Urinary bladder (tissue), 4 donors: ENCODE measurements at places on chromosomes 5 and 9. TPM values are rescaled to one million over a fixed set of nuclear protein-coding genes. Genes with fewer than 3 reads are reported as not detected.

GRCh38 chr5:110371725-110372041 lies 354.8 kb downstream of the TMEM232 start:
- DNase-seq = no peak

DNA sequence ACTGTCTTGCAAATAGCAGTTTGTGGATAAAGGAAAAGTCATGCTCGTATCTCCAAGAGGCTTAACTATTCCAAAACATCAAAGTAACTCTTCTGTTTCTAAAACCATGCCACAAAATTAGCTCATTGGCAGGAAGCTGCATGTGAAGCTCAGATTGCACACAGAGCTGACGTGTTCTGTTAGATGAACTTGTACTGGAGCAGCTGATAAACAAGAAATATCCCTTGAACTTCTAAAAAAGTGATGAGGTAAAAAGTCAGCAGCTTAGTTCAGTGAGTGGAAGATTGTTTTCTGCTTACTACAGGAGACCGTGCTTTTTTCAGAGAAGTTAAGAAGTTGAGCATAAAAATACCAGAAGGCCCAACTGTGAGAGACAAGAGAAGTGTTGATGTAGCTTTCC lies 113.2 kb downstream of the SLC12A2 start:
- DNase-seq = no peak

DNA sequence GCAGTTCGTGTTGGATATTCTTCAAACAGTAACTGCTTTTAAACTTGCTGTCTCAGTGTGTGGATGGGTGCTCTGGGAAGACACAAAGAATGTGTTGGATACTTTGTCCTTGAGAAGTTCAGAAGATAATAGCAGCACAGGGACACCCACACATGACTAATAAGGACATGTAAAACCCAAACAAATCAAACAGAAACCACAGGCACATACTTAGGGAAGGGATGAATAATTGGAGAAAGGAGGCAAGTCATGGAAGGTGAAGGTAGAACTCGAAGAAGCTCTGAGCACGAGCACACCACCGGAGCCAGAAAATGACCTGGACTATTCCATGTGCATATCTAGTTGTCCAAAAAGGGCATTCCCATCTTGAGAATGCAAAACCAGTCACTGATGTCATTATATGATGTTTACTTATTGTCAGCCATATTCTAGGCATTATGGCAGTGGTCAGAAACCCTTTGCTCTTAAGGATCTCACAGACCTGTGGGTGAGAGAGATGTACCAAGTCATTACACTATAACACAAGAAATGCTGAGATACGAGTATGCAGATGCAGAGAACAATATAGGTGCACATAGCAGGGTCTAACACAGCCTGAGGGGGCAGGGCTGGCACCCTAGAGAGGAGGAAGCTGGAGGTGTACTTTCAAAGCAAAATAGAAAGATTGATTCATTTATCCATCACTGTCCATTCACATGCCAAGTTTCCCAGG lies 152.9 kb downstream of the PIK3R1 start:
- DNase-seq = no peak

GRCh38 chr9:27195191-27195590 lies 86.2 kb downstream of the TEK start:
- DNase-seq = no peak

Gene PCDHGB2
- 2.2 TPM for polyA plus RNA-seq

DNA sequence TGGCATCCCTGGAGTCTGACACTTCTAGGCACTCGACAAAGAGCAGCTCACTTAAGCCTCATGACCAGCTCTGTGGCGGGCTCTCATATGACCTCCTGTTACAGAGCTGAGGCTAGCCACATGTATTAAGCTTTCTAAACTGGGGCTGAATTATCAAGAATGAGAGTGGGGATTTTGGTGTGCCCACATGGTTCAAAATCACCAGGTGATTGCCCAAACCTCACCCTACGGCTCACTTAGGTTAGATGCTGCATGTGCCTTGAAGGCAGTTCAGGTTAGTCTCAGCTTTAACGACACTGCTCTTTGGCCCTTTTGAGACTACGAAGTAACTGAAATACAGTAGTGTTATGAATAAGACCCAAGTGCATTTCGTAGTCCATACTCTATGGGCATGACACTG lies 39.4 kb upstream of the SMIM32 start:
- DNase-seq = no peak

GRCh38 chr5:1974501-1975405 lies 92.0 kb upstream of the IRX4 start:
- DNase-seq = no peak
